ENCODE measurements at places on chromosomes 2 and 18.

DNA sequence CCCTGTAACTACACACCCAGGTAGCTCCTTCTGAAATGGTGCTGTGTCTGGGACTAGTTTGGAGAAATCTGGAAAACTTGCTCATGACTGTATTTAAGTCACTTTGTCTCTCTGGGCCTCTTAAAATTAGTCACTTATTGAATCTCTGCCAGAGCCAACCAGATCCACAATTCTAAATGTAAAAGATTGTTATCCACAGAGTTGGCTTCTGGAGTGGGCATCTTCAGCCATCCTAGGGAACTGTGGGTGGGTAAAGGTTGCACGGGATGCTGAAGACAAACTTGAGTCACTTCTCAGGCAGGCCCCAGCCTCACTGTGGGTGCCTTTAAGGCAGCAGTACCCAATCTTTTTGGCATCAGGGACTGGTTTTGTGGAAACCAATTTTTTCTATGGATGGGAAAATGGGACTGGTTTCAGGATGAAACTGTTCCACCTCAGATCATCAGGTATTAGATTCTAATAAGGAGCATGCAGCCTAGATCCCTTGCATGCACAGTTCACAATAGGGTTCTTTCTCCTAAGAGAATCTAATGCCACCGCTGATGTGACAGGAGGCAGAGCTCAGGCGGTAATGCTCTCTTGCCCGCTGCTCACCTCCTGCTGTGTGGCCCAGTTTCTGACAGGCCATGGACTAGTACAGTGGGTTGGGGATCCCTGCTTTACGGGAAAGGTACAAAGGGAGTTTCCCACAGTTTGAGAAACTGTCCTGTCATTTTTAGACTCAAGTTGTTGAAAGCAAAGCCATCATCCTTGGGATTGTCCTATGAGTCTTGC, 98.3 kb upstream of the SPRED2 start:
- DNase-seq, result no peak

DNA sequence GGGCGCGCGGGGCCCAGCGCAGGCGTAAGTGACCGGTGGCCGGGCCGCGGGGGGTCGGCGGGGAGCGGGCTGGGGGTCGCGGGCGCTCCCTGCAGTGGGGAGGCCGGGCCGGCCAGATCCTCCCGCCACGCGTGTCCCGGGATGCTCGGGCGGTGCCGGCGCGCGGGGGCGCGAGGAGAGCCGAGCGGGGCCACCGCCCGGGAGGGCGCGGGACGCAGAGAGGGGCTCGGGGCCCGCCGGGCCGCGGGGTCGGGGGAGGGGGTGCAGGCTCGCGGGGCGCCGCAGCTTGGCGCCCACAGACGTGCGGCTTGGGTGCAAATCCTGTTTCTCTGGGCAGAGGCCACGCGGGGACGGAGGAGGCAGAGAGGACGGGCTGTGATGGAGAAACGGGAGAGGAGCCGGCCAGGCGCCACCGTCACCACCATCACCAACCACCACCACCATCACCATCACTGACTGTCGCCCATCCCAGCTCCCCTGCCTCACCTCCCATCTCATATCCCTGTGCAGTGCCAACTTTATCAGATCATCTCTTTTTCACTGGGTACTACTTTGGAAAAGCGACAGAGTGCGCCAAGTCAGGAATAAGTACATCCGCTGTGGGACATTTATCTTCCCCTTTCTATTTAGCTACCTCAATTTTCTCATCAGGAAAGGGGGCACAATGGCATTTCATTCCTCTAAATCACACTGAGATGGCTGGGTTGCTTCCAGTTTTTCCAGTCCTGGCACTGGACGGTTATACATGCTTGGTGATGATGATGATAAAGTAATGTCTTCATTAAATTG, 97.2 kb upstream of the GPR45 start:
- no peak for DNase-seq

DNA sequence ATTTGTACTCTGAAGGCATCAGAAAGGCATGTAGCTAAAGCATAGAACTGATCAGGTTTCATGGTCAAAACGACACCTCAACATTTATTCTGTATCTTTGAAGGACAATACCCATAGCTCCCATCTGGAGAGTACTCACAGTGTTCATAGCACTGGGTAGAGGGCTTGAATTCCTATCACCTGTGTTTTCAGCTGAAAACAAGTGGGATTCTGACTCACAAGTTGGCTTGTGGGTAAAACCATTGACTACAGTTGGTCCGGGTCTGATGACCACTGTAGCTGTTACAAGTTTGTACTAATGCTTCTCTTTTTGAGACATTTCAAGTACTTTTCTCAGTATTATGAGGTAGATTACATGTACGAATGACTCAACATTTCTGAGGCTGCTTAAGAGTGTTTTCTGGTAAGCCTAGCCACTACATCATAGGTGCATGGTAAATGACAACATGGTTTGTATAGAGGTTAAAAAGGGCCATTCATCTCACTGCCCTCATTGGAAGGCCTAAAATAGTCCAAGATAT, 68.6 kb upstream of the PELI1 start:
- DNase-seq, result peak; percentile 67

DNA sequence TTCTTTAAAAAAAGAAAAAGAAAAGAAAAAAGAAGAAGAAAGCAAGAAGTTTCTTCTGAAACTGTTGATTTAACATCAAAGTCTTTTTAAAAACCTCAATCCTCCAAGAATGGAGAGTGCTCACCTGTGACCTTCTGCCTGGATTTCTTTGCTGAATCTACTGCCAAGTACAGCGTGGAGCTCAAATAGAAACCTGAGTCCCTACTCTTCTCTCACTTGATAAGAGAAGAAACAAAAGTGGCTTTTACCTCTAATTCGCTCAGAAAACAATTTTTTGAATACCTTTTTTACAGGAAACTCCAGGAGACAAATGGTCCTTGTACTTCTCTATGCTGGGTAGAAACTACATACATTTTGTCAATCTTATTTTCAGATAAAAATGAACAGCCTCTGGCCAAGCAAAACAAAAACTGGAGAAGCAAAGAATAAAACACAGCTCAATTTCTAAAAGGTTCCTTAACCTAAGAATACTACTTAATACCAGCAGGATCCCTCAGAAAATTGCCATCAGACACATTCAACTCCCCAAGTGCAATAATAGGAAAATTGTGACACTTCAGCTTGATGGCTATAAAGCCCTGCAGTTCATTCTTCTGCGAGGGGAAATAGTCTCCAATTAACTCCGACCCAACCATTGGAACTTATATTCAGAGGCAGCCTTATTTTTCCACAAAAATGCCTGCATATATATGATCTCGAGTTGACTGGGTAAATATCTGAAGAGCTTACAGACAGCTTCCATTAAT, 85.8 kb downstream of the GRB14 start:
- no peak for DNase-seq

DNA sequence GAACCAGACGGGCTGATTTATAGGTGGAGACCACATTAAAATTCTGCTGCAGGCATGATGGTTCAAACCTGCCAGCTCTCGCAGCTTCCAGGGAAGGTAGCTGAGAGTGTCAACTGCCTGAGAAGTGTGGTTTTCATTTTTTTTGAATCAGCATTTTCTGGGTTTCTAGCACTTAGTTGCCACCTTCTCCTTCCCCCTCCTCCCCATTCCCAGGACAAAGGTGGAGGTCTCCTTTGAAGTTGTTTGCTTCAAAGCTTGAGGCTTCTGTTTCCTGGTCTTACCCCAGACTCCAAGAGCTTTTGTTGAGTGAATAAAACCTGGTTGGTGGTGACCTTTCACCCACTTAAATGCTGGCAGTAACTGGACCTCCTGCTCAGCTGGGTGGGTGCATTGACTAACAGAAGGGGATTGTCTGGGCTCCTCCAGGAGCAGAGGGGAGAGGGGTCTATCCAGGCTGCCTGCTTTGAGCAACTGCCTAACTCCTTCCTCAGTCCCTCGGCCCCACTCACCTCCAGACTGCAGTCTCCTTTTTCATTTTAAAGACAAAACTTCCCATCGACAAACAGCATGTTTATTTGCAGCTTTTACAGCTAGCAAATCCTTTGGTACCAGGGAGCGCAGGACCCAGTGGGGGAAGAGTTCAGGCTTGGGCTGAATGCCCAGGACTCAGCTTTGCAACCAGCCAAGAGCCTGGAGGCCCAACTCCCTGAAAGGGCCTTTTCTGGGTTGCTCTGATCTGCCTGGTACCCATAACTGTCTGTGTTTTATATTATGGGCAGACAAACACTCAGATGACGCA, 3.5 kb downstream of the RHOB start:
- DNase-seq, result no peak

DNA sequence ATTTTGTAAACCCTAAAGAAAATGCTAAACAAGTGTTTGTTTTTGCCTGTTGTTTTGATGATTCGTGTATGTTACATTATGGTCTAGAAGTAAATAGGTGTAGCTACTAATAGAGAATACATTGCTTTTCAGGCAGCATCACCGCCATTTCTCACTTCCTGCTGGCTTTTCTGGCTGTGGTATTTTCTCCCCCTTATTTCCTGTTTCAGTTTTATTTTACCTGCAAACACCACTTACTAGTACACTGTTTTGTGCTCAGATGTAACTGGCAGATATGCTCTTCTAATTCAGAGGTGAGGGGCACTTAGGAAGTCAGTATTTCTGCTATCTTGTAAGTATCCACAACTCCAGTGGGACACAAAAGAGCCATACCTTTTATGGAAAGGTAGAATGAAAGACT, 38.1 kb upstream of the SLC3A1 start:
- no peak for DNase-seq

Measured in suppressor macrophage treated with lipopolysaccharide for 1 hour (primary cell).